ENCODE measurements at places on chromosomes 2 and 18.
A peak's percentile ranks its signal among the peaks of the same experiment; 100 is the strongest.

DNA sequence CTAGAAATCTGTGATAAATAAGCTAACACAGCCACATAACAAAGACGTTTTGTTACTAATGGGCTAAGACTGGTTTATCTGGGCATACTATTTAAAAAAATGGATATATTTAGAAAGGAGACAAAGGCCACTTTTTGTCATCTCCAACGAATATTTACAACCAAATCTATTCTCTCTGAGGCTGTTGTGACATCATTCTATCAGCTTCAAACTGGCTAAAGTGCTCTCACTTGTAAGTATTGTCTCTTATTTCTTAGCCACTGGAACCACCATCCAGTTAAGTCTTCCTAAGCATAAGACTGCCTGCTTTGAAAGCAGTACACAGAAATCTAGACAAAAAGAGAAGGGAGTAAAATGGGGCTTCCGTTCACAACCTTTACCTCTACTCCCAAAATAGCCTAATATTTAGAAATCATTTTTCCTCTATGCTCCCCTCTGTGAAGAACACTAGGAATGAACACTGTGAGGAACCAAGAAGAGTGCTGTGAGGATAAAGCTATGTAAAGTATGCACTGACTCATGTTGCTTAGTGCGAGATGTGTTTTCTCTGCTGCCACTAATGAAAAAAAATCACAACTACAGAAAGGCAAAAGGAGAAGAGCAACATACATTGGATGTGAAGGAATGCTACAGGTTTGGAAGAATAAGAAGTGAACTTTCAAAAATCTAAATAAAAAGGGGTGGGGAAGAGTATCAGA lies 264.1 kb downstream of the EXOC6B start:
- no peak for DNase-seq

- no peak for DNase-seq
Observed at GRCh38 chr2:48365476-48365875, 164.5 kb upstream of the STON1 start.

DNA sequence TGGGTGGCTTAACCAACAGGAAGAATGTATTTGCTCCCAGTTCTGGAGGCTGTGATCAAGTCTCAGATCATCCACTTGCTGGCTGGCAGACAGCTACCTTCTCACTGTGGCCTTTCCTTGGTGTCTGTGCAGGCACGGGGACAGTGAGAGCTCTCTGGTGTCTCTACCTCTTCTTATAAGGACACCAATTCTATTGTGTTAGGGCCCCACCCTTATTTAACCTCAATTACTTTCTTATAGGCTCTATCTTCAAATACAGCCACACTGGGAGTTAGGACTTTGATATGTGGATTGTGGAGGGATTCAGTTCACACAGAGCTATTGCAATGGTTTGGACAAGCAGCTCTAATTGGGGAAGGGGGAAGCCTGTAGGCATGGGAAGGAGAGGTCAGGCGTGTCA lies 25.3 kb upstream of the IL1RN start:
- no peak for DNase-seq

DNA sequence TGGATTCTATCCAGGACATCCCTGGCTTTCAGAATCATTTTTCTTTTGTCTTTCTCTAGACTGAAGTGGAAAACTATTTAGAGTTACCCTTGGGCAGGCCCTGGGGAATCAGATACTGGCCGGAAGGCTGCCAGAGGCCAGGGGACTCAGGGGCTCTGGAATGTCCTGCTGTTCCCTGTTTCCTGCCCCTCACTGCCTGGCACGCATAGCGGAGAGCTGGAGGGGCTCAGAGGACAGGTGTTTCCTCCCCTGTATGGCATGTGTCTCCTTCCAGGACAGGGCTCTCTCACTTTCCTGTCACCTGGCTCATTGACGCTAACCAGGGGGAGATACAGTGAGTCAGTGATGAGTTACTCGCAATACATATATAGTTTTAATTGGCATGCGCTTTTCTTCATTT lies 38.8 kb downstream of the DYSF start:
- no peak for DNase-seq

- no peak for DNase-seq
Observed at GRCh38 chr2:7437141-7437540, 519.9 kb downstream of the RNF144A start.

- DNase-seq: no peak
Observed at GRCh38 chr2:129092956-129093355, 774.3 kb upstream of the HS6ST1 start.

- no peak for DNase-seq
Observed at GRCh38 chr2:2000018-2000723, 255.9 kb upstream of the PXDN start.

- DNase-seq: no peak
Observed at GRCh38 chr2:241678784-241679540, 7.7 kb downstream of the DTYMK start.

DNA sequence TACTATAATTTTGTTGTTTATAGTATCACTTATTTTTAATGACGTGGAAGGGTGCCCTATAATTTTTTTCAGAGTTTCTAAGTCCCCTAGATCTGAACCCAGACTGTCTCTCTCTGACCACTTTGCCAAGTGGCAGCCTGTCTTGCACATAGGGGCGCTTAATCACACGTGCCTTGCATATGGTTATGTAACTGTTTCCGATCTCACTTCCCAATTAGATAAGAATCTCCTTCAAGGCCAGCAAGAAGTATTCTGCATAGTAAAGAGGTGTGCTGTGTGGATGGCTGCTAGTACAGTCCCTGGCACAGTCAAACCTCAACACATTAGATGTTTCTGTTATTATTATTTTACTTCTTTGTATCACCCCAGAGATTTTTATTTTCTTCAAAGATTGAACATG lies 197.8 kb upstream of the SIX2 start:
- DNase-seq: peak; percentile 70

- DNase-seq: no peak
Observed at GRCh38 chr2:19235308-19235707, 123.1 kb downstream of the OSR1 start.

DNA sequence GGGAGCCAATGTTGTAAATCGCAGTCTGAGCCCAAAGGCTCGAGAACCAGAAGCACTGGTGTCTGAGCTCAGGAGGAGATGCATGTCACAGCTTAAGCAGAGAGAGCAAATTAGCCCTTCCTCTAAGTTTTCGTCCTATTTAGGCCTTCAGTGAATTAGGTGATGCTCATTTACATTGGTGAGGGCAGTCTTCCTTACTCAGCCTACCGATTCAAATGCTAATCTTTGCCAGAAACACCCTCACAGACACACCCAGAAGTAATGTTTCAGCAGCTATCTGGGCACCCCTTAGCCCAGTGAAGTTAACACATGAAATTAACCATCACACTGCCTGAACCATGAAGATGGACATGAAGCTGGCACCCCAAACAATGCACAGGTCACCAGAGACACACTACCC lies 385.1 kb downstream of the STK39 start:
- DNase-seq: no peak

- no peak for DNase-seq
Observed at GRCh38 chr2:129769185-129769991, 210.1 kb upstream of the RAB6C start.

DNA sequence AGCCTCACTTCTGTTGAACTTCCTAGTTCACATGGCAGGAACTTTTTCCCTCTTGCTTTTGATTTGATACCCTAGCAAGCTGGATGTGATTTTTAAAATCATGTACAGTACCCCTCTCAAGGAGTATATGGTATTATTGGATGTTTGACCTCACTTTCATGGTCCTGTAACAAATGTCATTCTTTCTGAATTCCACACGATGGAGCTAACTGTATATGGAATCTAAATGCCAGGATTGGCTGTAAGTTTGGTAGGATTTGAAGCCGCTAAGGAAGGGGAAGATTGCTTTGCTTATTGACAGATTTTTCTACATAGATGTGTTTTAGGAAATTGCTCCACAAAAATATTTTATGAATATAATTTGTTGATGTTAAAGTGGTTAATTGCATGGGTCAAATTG lies 18.3 kb downstream of the MAIP1 start:
- DNase-seq: peak; percentile 33

DNA sequence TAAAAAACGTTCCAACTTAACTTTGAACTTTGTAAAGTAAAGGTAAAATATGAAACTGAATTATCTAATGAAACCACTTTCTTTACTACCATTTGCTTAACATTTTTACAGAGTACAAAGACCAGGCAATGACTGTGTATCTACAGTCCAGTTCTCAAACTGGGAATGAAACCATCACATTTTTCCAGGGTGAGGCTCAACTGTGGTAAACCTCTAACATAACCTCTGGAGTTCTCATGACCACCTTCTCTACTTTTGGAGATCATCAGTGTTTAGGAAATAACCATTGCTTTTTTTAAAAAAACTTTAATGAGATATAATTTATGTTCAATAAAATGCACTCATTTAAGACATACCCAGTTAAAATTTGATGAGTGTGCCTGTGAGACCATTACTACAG lies 223.5 kb downstream of the RNF152 start:
- no peak for DNase-seq

- no peak for DNase-seq
Observed at GRCh38 chr2:236671896-236672562, 102.4 kb downstream of the ACKR3 start.

DNA sequence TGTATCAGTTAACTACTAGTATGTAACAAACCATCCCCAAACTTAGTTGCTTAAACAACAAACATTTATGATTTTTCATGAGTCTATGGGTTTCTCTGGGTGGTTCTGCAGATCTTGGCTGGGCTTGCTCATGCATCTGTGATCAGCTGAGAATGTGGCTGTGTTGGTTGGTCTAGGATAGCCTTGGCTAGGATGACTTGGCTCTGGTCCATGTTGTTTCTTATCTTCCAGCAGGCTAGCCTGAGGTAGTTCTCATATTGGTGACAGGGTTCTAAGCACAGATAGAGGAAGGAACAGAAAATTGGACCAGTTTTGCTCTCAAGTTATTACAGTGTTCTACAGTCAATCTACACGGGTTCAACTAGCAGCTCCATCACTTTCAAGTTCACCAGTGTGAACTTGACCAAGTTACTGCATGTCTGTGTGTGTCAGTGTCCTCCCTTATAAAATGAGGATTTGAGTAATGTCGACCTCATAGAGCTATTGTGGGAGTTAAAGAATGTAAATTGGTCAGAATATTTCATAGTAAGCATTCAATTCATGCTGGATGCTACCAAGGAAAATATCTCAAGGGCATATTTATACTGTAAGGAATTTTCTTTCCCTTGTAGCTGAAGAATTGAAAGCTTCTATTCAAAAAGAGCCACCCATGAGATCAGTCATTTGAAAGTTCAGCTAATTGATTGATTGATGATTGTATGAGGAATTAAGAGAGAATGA lies 65.3 kb downstream of the MYO3B start:
- no peak for DNase-seq

DNA sequence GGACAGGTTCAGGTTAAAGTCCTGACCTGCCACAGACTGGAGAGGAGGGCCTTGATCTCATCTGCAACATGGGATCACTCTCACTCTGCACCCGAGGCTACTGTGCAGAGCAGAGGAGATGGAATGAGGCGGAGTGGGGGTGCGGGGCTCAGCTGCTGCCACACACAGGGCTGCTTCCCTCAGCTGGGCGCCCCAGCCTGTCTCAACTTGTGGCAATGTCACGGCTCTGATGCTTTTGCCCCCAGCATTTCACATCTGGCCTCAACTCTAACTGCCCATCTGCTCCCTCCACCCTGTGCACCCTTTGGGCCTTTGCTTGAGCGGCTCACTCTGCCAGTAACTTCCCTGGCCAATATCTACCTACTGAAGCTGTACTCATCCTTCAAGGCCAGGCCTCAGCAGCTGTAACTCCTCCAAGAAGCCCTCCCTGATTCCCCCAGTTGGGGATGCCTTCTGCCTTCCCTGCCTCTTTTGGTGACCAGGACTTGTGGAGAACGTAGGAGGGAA lies 70.3 kb downstream of the POLR1A start:
- DNase-seq: no peak

- no peak for DNase-seq
Observed at GRCh38 chr2:161104054-161104553, 56.1 kb upstream of the TANK start.

DNA sequence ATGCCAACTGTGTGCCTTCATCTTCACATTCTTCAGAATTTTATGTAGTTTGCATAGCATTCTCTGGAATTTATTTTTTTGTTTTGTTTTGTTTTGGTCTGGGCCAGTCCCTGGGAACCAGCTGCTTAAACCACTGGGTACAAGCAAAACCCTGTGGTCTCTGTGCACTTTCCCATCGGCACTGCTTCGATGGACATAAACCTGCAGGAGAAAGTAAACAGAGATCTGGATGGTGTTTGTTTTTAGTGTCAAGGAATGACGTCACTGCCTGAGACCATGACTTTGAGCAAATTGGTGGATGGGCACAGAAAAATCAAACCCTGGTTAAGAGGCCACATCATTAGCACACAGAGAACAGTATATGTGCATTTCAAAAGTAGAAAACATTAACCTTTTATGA lies 64.7 kb upstream of the RASGRP3 start:
- no peak for DNase-seq

DNA sequence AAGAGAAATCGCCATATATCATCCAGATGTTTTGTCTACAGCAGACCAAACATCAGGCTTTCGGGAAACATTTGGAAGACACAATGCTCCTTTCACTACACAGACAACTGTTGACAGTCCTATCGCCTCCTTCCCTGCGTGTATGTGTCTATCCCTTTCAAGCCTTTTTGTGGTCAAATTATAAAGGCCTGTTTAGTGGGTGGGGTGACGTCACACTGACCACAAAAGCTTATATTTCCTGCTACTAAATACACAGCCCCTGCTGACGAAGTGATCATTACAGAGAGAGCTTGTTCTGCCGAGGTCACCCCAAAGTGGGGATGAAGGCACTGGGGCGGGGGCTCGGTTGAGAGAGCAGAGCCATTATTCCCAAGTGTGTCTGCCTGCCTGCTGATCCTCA lies 302.7 kb upstream of the TNP1 start:
- peak; percentile 67 for DNase-seq

DNA sequence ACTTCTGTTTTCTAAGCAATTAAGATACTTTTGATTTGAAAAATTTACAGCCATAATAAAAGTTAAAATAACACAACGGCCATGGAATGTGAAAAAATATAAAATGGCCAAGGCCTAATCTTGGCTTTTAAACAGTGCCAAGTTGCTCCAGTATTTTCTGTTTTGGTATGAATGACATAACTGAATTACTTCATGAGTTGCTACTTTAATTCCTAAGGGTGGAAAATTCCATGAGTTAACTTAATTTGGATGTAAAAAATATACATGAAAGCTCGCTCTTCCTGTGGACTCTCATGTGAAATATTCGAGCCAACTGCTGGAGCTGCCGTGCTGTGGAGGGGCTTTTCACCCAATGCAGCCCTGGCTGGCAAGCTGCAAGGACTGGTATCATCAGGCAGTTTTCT lies 286.0 kb upstream of the CCDC68 start:
- DNase-seq: no peak

DNA sequence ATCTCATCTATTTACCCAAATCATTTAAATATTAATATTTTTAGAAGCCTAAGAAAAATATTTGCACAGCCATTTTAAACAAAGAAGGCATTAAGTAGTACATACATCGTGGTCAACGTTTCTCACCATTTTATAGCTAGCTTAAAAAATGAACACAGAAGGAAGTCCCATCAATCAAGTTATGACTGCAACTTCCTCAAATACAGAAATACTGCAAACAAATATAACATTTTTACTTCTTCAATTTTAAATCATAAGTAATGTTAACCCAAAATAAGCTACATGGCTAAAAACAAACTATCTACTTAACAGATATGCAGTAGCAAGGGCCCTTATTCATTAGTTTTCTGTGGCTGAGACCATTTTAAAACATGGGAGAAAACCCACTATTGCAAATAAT lies 30.6 kb downstream of the ITSN2 start:
- DNase-seq: peak; percentile 72

GRCh38 chr2:68741805-68742306 lies 7.2 kb downstream of the ARHGAP25 start:
- no peak for DNase-seq

- DNase-seq: no peak
Observed at GRCh38 chr2:3630631-3631030, 27.4 kb upstream of the ALLC start.
